Right ventricle myocardium superior (tissue), 1 donor: ENCODE measurements at places on chromosomes 3 and 15.

DNA sequence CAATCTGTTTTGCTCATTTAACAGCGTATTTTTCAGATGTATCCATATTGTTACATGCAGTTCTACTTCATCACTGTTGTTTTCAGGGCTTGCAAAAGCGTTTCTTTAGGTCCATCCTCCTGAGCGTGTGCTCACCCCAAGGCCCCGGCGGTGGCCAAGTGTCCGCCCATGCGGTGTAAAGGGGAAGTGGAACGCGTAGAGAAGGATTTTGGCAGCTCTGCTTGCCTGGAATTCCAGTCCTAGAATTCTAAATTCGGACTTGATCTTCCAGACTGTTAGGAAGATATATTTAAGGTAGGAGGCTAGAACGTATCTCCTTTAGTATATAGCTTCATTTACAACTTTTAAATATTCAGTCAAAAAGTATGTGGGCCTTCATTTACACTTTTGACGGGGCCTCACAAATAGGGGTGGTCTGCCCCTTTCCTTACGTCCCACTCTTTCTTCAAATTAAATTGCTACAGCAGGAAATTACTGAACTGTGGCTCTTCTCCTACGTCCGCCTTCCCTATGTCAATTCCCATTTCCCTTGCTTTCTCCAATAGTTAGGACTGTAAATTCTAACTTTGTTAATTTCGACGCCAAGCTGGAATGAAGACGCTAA is 609 bp upstream of the TBC1D23 start:
- peak; percentile 70 for DNase-seq

GRCh38 chr3:138082085-138082991 is 33.1 kb downstream of the DZIP1L start:
- DNase-seq = no peak

DNA sequence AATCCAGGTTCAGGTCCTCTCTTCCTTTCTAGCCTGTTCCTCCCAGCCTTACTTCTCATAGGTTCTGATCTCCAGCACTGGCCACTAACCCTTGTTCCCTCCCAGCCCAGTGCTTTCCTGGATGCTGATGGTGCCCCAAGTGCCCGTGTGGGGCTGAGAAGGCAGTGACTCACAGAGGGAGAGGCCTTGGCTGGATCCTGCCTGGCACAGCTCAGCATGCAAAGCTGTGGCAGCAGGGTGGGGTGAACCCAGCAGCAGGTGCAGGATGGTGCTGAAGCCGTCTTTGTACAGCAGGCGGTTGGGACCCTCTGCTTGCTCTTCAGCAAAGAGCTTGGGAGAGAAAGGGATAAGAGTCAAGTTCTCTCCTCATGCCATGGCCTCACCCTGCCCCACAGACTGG is 7.6 kb downstream of the LPCAT4 start:
- no peak for DNase-seq

- no peak for DNase-seq
These were observed 167.7 kb downstream of the BCHE start for GRCh38 chr3:165669504-165669903.

GRCh38 chr3:159907828-159908227 is 80.8 kb upstream of the IL12A start:
- no peak for DNase-seq

DNA sequence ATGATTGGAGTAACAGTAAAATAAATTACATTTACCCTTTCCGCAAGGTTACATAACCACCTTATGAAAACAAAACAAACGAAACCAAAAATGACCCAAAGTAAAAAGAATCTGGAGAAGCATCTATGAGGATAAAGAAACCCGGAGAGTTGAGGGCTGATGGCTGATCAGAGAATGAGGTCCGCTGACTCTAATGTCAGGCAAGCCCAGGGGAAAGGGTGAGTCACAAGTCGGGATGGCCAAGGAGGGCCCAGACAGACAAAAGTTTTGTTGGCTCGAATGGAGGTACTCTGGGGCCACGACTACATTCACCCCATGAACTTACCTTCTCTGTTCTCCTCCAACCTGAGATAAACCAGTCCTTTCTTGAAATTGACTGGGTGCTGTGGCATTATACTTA is 95.7 kb downstream of the RORA start:
- no peak for DNase-seq

DNA sequence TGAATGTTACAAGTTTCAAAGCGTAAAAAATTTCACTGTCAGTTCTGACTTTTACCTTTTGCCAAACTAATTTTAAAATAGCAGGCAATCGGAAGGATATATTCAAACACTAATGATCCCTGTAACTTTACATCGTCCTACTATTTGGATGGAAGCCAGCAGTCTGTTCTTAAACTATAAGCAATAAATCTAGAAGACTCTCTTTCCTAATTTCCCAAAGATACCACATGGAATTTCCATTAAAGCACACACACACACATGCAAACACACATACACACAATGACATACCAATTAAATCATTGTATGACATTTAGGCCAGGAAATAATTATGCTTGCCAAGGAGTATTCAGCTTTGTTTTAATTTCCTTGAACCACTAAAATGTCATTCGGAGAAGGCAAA is 32.0 kb downstream of the IL17RD start:
- no peak for DNase-seq

DNA sequence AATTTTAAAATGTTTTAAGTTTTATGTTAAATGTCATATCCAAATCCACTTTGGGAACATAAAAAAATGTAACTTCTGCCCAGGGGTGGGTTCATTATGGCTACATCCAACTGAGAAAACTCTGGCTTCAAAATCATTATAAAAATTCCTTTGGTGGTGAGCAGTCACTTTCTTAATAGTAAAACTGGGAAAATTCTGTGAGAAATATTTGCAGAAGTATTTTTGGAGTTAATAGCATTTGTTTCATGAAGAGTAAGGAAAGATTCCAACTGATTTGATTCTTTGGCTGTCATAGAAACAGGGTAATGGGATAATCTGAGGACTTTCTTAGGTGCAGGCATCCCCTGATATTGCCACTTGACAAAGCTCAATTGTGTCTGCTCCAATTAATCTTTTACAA is 38.8 kb downstream of the CPA3 start:
- no peak for DNase-seq

GRCh38 chr3:138284957-138285477 is 44.6 kb downstream of the NME9 start:
- no peak for DNase-seq

GRCh38 chr3:72682936-72683452 is 165.3 kb downstream of the SHQ1 start:
- no peak for DNase-seq

DNA sequence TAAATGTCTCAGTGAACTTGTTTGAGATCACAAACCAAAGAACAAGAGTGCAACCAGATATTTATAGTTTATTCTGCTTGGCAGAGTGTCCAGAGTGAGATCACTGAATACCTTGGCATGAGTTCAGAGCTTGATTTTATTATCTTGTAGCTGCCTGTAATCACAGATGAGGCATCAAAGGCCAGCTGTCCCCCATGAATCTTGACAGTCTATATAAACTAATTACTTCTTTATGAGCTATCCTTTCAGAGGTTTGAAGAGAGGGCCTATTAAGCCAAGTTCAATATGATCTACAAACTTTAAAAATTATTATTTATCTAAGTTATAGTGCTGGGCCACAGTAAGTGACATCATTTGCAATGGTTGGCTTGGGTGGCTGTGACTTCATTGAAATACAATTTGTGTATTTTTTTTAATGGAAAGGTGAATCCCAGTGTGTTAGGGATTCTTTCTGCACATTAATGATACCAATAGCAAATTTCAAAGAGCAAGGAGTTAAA is 251.5 kb downstream of the CLSTN2 start:
- no peak for DNase-seq

GRCh38 chr3:174216946-174217718 is 642.0 kb upstream of the NAALADL2 start:
- no peak for DNase-seq

- peak; percentile 94 for DNase-seq
These were observed 224.1 kb upstream of the TPRG1 start for GRCh38 chr3:188947401-188948280.

DNA sequence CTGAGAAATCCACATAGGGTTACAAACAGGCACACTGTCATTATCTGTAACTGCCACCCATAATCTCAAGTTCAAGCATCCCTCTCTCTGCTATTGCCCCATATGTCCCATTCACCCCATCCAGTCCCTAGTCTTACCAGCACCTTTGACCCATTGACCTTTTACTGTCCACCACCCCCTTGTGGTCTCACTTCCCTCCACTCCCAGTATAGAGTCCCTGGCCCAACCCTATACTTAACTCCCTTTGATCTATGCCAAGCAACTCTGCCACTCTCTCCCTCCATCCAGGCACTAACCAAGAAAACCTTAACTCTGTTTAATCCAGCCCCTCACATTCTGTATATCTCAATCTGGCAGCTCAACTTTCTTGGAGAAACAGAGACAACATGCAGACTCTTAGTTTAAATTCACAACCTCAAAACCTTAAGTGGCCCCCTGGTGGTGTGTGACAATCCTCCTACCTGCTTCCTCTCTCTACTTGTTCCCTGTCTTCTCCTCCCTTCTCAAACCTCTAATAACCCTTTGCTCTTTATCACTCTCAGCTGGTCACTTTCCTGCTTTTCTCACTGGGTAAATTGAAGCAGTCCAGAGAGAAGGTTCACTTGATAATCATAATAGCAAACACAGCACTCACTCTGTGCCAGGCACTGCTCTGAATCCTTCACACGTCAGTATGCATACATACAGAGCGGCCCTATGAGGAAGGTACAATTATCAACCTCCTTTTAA is 162.7 kb downstream of the STT3B start:
- DNase-seq = no peak

- DNase-seq = no peak
These were observed 176.4 kb downstream of the APBA2 start for GRCh38 chr15:29062179-29062591.

DNA sequence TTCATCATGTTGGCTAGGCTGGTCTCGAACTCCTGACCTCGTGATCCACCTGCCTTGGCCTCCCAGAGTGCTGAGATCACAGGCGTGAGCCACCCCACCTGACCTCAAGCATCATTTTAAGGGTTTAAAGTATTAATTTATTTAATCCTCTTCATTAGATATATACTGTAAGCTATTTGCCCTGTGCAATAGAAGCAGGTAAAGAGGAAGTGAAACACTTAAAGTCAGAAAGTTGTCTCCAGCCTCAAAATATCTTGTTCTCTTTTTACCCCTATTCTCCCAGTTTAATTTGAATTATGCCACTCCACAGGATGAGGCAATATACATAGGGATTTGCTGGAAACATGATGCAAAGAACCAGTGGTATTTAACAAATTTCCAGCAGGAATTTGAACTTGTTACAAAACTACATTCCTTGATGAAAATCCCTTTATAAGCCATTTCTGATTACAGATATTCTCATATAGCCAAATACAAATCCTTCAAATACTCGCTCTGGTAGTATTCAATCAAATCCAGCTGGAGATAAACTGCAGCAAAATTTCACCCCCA is 2.0 kb downstream of the NDUFB5 start:
- no peak for DNase-seq

- DNase-seq = no peak
These were observed 249.2 kb downstream of the IGSF11 start for GRCh38 chr3:118785415-118785814.

DNA sequence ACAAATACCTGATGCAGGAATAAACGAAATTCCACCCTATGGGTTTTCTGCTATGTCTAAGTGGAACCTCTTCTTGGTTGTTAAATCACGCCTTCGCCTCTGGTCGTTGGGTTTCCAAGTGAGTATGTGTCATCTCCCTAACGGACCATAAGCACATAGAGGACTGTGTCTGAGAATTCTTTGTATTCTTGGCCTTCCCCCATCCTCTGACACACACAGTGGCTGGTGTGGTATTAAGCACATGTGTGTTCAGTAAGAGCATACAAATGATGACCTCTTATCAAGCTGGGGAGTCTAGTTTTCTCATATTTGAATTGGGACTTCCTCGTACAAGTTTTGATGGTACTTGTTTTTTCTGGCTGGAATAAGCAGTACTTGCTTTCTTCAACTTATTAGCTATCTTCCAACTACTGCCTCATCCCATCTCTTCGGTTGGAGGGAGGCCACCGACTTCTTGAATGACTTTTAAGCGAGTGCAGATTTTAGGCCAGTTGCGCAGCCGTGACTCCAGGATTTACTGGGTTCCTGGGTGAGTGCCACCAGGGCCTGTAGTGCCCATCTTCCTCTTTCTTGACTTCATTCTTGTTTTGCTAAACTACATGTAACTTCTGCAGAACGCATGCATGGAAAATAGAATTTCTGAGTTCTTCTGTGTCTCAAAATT is 240.2 kb downstream of the ADAMTS17 start:
- DNase-seq = peak; percentile 64

- DNase-seq = no peak
These were observed 1.0 kb upstream of the CEP70 start for GRCh38 chr3:138594935-138595610.

GRCh38 chr3:28935146-28935545 is 345.7 kb upstream of the RBMS3 start:
- no peak for DNase-seq

DNA sequence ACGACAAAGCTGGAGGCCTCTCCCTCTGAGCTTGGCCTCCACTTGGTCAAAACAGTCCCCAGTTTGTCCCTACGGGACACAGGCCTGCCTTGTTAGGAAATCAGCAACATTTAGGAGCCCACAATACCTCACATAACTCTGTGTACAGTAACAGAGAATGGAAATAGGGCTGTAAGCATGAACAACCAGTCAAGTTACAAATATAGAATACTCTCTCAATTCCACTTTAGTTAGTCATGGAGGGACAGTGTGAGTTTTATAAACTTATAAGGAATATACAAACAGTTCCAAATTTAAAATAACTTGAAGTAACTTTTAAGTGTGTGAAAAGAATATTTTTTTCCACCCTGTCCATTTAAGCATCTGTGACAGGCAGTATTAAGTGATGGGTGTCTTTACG is 129.4 kb downstream of the PGPEP1L start:
- no peak for DNase-seq

DNA sequence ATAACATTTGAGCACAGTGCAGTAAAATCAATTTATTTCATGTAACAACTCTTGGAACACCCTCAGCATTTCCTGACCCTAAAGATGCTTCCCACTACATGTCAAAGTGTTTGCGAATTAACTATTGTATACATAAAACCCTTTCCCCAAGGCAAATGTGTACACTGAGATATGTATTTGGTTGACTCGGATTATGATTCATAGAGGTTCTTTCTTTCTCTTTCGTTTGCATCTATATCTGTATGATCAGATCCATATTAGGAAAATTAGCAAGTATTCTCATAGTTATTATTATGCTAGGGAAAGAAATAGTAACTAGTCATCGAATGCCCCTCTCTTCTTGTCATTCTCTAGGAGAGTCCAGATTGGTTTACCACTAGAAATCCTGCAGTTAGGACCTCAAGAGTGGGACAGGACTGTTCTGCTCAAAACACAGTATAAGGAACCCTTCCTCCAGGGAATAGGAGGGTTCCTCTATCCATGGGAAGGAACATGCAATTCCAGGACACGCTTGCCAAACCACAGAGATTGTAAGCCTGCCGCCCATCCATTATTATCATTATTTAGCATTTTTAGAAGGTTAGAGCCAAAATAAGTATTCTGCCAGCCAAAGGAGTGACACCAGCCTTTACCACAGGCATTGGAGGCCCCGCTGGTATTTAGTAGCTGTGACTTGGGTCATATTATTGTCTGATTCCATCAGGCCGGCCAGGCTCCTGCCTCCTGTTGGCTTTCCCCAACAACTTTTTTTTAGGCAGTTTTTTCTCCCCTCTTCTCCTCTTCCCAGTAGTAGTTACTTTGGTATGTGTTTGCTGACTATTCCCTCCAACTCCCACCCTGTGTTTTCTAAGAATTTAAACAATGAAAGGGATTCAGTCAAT is 100.7 kb downstream of the GALK2 start:
- DNase-seq = peak; percentile 52
